ENCODE measurements at places on chromosomes 12 and 14. TPM values are rescaled to one million over a fixed set of nuclear protein-coding genes. Genes with fewer than 3 reads are reported as not detected.

AMN gene
- polyA plus RNA-seq: 1.5 TPM

GLIPR1L1 gene
- not detected for polyA plus RNA-seq

FGF6 gene
- not detected for polyA plus RNA-seq

ZFHX2 gene
- 0.35 TPM for polyA plus RNA-seq

PROX2 gene
- polyA plus RNA-seq: not detected

TEDC1 gene
- 8.1 TPM for polyA plus RNA-seq

SSTR1 gene
- polyA plus RNA-seq: 1.0 TPM

IFNG gene
- polyA plus RNA-seq: not detected

EXOC3L4 gene
- 4.5 TPM for polyA plus RNA-seq

TCTN2 gene
- 3.3 TPM for polyA plus RNA-seq

MMP17 gene
- polyA plus RNA-seq: 2.7 TPM

SOAT2 gene
- polyA plus RNA-seq: 0.08 TPM

PARPBP gene
- 0.90 TPM for polyA plus RNA-seq

ST8SIA1 gene
- 8.9 TPM for polyA plus RNA-seq

FGD6 gene
- 0.91 TPM for polyA plus RNA-seq

TAS2R43 gene
- not detected for polyA plus RNA-seq

TAS2R14 gene
- 0.28 TPM for polyA plus RNA-seq

TAS2R46 gene
- polyA plus RNA-seq: not detected

CEBPE gene
- polyA plus RNA-seq: 0.15 TPM

DBX2 gene
- polyA plus RNA-seq: not detected

HEBP1 gene
- 58.7 TPM for polyA plus RNA-seq

KRT81 gene
- 0.04 TPM for polyA plus RNA-seq

B3GNT4 gene
- 0.59 TPM for polyA plus RNA-seq

VSIG10 gene
- polyA plus RNA-seq: 18.3 TPM

CCDC38 gene
- polyA plus RNA-seq: not detected

AQP2 gene
- polyA plus RNA-seq: not detected
